ENCODE measurements at places on chromosomes 1 and 21. TPM values are rescaled to one million over a fixed set of nuclear protein-coding genes. Genes with fewer than 3 reads are reported as not detected.

The CHI3L1 gene
- total RNA-seq = not detected

The LRRC38 gene
- not detected for total RNA-seq

DNA sequence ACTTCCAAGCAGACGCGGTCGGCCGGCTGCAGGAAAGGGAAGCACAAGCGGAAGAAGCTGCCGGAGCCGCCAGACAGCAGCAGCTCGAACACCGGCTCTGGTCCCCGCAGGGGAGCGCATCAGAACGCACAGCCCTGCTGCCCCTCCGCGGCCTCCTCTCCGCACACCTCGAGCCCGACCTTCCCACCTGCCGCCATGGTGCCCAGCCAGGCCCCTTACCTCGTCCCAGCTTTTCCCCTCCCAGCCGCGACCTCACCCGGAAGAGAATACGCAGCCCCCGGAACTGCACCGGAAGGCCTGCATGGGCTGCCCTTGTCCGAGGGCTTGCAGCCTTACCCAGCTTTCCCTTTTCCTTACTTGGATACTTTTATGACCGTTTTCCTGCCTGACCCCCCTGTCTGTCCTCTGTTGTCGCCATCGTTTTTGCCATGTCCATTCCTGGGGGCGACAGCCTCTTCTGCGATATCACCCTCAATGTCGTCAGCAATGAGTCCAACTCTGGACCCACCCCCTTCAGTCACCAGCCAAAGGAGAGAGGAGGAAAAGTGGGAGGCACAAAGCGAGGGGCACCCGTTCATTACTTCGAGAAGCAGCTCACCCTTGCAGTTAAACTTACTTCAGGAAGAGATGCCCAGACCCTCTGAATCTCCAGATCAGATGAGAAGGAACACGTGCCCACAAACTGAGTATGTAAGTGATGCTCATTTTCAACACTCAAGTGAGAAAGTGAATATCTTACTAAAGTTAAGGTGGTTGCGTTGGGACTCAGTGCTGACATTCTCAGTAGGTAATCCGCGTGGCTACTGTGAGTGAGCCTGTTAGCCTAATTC lies 25.5 kb downstream of the UTS2 start:
- no peak for DNase-seq

The C1orf94 gene
- not detected for total RNA-seq

DNA sequence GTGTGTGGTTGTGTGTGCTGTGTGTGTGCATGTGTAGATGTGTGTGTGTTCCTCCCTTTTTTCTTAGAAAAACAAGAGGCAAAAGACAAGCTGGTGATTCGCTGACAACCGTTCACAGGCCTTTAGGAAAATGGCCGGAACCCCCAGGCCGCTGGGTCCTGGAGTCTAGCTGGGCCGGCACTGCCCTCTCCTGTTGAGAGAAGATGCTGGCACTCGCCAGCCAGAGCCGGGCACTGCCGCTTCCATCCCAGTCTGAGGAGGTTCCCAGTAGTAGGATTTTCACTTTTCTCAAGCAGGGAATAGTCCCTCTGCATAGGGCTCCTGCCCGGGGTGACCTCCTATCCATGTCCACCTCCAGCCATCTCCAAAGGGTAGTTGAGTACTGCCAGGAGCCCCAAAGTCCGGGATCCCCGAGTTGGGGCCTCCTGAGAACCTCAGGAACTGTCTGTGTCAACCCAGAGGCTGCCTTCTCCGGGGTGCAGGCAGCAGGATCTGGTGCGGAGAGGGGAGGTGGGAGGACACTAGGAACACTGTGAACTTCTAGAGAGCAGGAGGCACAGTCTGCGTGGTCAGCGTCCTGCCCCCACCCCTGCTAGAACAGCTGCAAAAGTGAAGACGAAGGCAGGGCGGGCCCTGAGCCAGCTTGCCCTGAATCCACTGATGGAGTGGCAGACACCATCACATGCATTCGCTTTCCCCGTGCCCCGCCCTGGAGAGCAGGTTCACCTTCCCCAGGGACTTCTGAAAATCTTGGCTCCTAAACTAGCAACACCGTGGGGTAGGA lies 44.1 kb upstream of the ARHGEF16 start:
- peak; percentile 47 for DNase-seq

DNA sequence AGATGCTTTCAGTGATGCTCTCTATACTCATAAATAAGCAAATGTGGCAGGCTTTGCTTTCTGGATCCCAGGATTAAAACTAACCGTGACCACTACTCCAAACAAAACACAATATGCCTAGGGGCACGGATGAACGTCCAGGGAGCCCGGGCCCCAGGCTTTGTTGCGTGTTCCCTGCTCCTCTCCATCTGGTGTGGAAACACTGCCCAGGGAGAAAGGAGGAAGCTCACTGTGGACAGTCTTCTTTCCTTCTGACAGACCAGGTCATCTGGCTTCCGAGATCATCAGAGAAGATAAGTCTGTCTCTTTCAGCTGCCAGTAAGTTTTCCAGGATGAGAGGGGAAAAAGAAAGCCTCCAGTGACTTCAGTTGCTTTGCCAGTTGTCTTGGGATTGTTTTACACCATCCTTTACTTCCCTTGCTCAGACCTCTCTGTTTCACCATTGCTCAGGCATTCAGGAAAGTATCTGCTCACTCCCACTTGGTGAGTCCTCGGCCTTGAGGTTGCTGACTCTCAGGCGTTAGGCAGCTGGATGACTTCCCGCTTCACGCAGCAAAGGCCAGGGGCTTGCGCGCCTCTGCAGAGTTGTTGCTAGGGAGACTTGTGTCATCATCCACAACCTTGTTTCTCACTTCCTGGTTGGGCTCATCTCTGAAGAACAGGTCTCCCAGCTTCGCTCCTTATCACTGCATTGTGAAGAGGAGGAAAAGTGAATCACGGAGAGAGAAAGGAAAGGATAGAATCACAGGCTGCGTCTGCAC lies 20.6 kb upstream of the PGD start:
- DNase-seq = no peak

- DNase-seq = no peak
These were observed 1.1 kb downstream of the CCDC17 start for GRCh38 chr1:45622524-45623394.

The TTC22 gene
- total RNA-seq = not detected

DNA sequence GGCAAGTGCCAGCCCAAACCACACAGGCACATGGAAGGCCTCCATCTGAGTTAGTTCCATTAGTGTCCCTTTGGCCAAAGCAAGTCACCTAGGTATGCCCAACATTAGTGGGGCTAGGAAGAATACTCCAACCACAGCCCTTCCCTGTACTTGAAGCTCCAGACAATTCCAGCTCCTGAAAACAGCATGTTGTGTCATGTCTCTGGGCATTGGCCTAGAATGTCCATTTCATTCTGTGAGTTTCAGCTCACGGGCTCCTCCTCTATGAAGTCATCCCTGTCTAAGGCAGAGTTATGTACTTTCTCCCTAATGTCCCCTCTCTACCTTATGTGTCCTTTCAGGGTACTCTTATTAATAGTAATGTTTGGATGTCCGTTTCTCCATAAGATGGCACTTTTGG lies 96.5 kb upstream of the SPATA6 start:
- DNase-seq = no peak

GRCh38 chr1:43591181-43591580 lies 58.8 kb upstream of the KDM4A start:
- no peak for DNase-seq

DNA sequence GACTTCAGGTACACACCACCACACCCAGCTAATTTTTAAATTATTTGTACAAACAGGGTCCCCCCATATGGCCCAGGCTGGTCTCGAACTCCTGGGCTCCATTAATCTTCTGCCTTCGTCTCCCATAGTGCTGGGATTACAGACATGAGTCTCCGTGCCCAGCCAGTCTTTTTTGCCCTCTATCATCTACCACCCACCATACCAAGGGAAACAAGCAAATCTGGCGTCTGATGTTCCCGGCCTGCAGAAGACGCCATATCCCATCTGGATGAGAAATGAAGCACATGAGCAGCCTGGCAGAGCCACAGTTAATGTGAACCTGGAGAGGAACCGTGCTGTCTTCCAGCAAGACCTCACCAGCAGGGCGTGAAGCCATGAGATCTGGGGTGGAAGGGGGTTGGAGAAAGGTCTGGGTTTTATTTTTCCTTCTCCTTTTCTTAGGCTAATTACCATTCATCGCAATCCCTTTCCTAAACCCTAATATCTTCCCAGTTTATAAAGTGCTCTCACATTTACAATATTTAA lies 1.8 kb upstream of the PRELP start:
- DNase-seq = no peak

The PTAFR gene
- total RNA-seq = 0.25 TPM

DNA sequence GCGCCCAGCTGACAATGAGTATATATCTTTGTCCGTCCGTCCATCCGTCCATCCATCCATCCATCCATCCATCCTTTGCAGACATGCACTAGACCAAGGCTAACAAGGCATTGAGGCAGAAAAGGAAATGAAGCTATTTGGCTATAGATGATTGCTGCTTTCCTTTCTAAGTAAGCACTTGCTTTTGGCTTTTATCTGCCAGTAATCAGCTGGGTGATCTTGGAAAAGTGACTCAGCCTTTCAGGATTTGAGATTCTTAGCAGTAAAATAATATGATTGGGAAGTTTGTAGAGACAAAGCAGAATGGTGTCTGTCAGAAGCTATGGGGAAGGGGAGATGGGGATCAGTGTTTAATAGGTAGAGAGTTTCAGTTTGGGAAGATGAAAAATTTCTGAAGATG lies 22.7 kb downstream of the ZFYVE9 start:
- DNase-seq = no peak

The DIRAS3 gene
- 1.1 TPM for total RNA-seq

DNA sequence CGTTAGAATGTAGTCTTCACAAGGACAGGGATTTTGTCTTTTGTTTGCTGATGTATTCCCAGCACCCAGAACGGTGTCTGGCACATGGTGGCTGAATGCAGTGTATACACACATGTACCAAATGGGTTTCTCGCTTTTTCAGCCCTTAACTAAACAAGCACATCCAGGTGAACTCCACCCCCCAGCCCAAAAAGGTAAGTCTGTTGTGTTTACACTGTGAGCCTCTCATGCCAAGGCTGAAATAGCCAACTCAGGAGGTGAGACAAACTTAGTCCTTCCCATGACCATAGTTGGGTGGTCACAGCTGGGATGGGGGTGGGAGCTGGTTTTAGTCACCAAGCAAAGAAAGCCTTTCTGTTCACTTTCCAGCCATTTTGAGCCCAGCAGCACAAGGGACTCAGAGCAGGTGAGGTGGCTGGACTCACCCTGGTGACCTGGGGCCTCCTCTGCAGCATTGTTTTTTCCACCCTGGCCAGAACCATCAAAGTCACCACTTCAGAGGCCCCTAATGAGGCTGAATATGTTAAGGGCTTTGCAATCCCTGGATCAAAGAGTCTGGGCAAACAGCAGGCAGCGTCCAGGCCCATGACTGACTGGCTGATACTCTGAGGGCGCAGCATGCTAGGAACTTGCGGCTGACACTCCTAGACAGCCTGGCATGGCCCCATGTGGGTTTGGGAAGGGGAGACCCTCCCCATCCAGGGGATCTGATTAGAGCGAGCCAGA lies 8.7 kb downstream of the TENT5B start:
- DNase-seq = no peak

The IRF2BP2 gene
- 55.6 TPM for total RNA-seq

DNA sequence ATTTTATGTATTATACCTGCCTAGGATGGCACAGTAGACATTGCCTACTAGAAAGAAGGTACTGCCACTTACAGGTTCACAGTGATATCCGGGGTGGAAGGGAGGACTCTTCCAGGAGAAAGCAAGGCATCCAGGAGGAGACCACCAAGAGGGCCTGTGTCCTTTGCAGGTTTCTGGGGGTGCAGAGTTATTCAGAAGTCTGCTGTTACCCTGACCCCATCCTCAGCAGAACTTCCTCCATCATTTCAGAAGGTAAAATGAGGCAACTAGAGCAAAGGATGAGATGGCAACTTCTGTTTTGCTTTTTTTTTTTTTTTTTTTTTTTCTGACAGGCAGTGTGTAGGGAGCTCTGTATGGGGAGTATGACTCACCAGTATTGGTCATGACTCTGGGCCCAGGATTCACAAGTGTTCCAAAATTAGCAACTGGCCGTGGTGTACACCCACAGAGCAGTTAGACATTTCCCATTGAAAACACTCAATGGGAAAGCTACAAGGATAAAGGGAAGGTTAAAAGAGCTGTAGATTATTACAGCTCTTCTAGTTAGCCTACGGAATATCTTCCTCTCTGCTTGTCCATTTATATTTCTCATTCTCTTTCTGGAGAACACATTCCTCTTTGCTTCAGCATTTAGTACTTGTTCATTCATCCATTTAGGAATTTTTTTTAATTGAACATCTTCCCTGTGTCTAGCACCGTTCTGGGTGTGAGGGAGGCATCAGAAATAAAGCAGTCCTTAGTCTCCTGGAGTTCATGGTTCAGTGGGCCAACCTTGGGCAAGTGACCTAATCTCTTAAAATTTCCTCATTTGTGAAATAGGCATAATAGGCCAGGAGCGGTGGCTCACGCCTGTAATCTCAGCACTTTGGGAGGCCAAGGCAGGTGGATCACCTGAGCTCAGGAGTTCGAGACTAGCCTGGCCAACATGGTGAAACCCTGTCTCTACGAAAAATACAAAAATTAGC lies 50.5 kb upstream of the PPP2R5A start:
- DNase-seq = no peak

The ZNF687 gene
- total RNA-seq = 34.9 TPM

- DNase-seq = peak; percentile 16
These were observed 26.1 kb downstream of the CACNA1S start for GRCh38 chr1:201085902-201086735.

The KDF1 gene
- not detected for total RNA-seq

The ANGPTL1 gene
- 0.21 TPM for total RNA-seq

DNA sequence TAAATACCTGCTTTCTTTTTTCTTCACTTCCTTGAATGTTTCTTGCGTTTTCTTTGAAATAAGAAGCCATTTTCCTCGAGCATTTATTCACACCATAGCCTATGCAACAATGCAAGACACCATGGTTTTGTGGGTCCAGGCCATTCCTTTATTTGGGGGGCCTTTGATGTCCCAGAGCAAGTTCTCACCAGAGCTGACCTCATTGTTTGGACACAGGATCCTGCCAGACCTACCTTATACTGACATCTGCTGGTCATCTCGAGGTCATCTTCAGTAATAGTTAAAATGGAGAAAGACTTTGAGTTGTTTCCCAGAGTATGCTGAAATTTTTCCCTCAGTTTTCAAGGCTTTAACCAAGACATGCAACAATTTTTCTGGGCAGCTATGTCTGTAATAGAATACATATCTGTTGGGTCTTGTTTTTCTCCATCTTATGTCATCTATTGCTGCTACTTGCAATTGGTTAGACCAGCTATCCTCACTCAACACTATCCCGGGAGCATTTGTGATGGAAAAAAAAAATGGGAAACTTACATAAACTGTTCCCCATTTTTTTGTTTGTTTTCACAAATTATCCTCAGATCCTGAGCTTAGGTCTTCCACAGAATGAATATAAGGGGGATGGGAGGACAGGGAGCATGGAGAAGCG lies 34.0 kb upstream of the BACE2 start:
- DNase-seq = no peak

The CLSTN1 gene
- 136 TPM for total RNA-seq

DNA sequence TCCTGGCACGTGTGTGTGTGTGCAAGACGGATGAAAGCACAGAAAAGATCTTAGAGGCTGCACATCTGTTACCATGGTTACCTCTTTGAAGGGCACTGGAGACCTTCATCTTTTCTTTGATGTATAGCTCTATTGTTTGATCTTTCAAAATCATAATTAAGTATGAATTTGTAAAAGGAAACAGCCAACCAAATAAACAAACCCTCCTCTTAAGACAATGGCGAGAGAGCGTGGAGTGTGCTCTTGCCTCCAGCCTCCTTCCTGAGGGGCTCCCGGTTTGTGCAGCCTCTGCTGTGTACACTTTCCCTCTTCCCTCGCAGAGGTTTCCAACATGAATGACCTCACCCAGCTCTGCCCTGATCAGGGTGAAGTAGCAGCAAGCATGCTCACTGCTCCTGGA lies 27.9 kb downstream of the CACNA1S start:
- DNase-seq = no peak

All from neural crest cell (in vitro differentiated cells).